ENCODE measurements at places on chromosomes 2 and 18.

DNA sequence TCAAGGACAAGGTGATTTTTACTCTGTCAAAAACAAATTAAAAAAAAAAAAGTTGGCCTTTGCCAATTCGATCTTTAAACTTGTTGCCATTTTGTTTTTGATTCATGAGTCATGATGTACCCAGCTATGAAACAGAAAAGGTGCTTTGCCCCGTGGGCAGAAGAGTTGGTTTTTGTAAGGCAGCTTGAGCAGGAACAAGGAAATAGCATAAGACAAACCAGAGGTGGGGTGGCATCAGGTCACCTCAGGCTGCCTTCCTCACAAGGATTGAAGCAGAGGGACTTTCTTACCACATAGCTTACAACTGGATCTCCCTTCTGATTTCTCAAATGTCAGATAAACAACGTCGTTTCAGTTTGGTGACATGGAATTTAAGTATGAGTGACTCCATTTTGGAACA is 123.8 kb downstream of the ARL4C start:
- DNase-seq = no peak

GRCh38 chr2:187593697-187594096 is 39.5 kb upstream of the TFPI start:
- no peak for DNase-seq

- DNase-seq = no peak
Observed at GRCh38 chr2:195613922-195614321, 43.1 kb upstream of the SLC39A10 start.

- DNase-seq = no peak
Observed at GRCh38 chr2:143704451-143705106, 575.4 kb downstream of the ARHGAP15 start.

DNA sequence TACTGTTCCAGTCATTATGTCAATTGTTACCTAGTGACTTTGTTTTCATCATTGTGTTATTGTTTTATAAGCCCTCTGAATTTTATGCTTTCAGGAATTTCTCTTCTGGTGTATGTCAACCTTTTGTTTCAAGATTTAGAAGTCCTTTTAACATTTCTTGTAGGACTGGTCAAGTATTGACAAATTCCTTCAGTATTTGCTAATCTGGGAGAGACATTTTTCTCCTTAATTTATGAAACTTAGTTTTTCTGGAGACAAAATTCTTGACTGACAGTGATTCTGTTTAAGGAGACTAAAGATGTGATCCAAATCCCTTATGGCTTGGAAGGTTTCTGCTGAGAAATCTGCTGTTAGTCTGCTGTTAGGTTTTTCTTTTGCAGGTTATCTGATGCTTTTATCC is 84.9 kb upstream of the NT5C1B start:
- no peak for DNase-seq

DNA sequence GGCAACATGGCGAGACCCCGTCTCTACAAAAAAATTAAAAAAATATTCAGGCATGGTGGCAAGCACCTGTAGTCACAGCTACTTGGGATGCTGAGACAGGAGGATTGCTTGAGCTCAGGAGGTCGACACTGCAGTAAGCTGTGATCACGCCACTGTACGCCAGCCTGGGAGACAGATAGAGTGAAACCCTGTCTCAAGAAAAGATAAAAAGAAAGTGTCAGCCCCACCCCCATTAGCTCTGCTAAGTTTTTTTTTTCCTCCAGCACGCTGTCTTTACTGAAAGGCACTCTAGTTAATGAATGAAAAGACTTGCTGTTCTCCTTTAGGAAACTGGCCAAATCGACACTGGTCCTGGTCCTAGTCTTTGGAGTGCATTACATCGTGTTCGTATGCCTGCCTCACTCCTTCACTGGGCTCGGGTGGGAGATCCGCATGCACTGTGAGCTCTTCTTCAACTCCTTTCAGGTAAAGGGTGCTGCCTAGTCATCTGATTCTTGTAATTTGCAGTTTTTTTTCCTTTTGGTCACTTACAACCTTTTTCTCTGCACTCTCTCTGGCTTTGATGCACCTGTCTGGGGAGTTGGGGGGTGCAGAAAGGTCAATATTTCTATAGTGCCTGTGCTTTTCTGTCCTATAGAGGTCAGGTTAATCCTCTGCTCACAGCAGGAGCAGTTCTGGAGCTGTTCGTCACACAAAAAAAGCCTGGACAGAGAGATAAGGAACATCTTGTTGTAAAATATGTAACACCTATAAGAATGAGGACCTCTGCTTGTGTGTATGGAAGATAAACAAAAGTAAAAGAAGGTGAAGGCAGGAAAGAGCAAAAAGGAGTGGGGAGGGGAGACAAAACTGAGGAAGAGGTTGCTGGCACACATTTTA is 82.3 kb downstream of the PTH2R start:
- DNase-seq = no peak

GRCh38 chr2:41966431-41966893 is 81.4 kb upstream of the PKDCC start:
- no peak for DNase-seq

DNA sequence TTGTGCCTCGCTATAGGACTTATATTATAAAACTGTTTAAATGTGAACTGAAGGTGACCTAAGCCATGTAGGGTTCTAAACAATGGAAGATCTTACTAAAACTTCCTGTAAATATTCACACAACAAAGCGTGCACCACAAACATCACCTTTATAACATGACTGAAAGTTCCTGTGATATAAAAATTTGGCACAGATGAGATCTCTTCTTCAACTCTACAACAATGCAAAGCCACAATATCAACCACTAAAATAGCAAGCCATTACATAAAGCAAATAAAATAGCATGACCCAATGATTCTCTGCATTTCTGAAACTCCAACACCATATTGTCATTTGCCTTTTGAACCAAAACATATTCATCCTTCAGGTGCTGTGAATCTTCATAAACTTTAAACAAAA is 3.5 kb downstream of the YES1 start:
- no peak for DNase-seq

- DNase-seq = no peak
Observed at GRCh38 chr2:215548714-215549113, 112.8 kb upstream of the FN1 start.

DNA sequence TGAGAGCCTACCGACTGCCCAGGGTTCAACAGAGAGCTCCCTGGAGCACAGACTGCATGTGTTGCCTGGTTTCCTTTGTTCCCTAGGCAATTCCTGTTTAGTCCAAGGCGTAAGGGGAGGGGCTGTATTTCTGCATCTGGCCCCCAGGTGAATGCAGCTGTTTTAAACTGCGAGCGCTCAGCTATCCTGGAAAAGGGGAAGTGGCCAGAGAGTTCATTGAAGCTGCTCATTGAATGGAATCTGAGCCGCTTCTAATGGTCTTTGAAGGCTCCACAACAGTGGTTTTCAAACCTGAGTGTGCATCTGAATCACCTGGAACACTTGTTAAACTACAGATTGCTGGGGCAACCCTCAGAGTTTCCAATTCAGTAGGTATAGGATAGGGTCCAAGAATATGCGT is 18.1 kb downstream of the MAPK4 start:
- DNase-seq = no peak

GRCh38 chr18:37176621-37176934 is 347.7 kb downstream of the KIAA1328 start:
- no peak for DNase-seq

DNA sequence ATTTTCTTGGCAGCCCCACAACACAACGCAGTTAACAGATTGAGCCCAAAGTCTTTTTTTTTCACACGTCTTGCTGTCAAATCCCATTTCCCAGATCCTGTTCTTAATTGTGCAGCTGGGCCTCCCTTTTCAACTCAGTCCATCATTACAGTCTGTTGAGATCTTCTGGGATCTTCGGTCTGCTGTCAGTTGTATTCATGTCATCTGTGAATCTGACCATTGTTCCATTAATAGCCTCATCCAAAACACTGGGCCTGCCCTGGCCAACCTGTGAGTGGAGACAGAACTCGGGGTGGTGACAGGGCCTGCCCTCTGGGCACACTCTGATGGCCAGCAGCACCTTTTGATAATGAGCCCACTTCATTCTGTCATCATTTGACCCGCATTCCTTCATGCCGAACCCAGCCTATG is 39.7 kb upstream of the SEMA4C start:
- no peak for DNase-seq

GRCh38 chr18:10798727-10799550 is 273.1 kb downstream of the NAPG start:
- no peak for DNase-seq

- DNase-seq = no peak
Observed at GRCh38 chr2:31324016-31324633, 90.2 kb downstream of the EHD3 start.

GRCh38 chr2:234029150-234029733 is 21.3 kb upstream of the SPP2 start:
- no peak for DNase-seq

GRCh38 chr2:30940839-30941238 is 133.6 kb upstream of the CAPN13 start:
- DNase-seq = no peak

- no peak for DNase-seq
Observed at GRCh38 chr18:61738488-61738887, 154.3 kb downstream of the RNF152 start.

DNA sequence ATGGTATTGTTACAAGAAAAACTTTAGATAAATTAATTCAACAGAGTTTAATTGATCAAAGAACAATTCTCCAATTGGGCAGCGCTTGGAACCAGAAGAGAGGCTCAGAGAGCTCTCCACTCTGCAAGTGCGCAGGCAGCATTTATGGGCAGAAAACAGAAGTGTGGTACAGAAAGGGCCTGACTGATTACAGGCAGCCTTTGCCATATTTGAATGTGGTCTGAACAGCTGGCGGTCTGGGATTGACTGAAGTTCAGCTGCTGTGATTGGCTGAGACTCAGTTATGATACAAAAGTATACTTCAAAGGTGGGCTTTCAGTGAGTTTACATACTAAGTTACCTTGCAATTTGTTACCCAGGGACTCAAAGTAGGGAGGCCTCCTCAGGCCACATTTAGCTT is 301.3 kb upstream of the ID2 start:
- no peak for DNase-seq

DNA sequence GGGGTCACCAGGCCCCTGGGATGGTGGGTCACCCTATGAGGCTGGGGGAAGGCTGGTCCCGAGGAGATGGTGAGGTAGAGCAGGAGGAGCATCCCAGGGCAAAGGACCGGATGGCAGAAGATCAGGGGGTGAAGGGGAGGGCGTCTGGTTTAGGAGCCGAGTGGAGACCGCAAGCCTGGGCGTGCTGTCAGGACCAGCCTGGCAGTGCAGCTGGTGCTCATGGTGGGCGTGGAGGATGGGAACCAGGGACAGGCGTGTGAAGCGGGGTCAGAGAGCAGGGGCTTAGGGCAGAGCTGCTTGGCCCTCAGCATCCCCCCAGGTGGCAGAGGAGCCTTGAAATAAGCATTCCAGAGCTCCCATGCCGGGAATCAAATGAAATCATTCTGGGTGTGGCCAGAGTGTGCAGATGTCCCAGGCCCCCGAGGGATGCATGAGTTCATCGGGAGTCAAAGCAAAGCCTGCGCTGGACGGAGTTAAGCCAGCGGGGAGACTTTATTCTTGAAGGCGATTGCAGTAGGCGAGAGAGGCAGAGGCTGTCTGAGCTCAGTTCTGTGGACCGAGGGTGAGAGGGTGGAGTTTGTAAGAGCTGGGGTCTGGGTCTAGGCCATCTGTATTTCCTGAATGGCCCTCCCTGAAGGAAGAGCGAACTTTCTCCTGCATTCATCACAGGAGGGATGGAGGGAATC is 33.1 kb upstream of the MBP start:
- no peak for DNase-seq

- no peak for DNase-seq
Observed at GRCh38 chr18:44895176-44895798, 214.6 kb downstream of the SETBP1 start.

GRCh38 chr2:213443921-213444320 is 159.7 kb downstream of the SPAG16 start:
- DNase-seq = no peak

- no peak for DNase-seq
Observed at GRCh38 chr2:3311601-3312000, 66.0 kb downstream of the EIPR1 start.

DNA sequence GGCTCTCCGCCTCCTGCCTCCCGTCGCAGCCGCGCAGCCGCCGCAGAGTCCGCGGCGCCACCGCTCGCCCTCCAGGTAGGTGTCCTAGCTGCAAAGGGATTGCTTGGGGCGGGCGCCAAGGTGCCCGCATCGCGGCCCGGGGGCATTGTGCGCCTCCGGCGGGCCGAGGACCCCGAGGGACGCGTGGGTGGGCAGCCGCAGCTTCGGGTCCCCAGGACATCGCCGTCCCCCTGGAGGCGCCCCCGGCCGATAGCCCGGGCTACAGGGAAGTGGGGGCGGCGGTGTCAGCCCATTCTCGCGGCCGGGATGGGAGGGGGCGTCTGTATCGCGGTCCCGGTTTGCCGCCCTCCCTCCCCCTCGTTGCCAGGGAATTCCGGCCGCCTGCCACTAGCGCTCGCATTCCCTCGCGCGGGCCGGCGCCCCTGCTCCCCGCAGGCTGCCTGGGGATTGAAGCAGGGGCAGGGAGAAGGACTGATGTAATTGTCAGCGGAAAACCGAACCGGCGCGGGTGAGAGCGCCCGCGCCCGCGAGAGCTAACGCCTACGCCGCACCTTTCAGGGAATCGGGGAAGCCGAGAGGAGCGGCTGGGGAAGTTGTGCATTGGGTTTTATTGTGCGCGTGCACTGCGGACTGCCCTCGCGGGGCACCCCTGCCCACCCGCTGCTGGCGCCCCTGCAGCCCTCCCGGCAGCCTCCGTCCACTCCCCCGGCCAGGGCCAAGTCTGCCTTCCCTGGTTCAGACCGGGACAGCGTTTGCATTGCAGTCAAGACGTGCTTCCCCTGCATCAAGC is 483 bp downstream of the OSBPL6 start:
- no peak for DNase-seq
